ENCODE measurements at places on chromosomes 2 and 18.

DNA sequence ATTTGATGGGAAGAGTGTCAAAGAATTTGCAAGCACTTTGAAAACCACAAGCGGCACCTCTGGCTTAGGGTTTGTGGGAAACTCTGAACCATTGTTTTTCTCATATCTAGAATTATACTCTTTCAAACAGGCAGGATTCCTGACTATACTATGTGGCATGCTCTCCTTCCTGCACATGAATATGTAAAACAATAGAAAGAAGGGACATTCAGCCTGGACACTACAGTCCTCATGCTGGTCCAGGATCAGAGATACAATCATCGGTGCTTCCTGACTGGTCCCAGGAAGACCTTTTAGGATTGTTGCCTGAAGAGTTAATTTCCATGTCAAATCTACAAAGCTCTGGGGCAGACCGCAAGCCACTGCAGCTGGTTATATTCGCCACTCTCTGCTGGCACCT is 55.7 kb upstream of the RASGRP3 start:
- DNase-seq: no peak

DNA sequence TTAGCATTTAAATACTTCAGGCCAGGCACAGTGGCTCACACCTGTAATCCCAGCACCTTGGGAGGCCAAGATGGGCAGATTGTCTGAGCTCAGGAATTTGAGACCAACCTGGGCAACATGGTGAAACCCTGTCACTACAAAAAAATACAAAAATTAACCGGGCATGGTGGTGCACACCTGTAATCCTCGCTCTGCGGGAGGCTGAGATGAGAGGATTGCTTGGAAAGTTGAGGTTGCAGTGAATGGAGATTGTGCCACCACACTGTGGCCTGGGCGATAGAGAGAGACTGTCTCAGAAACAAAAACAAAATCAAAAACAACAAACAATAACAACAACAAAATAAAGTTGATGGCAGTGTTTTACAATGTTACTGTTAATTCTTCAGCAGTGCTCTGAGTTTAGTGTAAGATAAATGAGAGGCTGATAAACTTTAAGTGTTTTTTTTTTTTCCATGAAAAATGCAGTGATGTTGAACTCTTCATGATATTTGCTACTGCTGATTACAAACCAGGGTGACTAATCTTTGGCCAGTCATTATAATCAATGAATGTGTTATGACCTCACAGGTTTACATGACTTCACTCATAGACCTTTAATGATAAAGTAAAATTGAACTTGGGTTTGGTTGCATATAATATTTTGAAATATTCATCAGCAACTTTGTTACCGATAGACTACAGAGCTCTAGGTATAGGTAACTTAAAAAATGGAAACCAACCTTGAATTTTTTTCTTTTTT is 2.5 kb downstream of the ITGAV start:
- no peak for DNase-seq

GRCh38 chr2:46383784-46384456 is 86.7 kb downstream of the EPAS1 start:
- no peak for DNase-seq

DNA sequence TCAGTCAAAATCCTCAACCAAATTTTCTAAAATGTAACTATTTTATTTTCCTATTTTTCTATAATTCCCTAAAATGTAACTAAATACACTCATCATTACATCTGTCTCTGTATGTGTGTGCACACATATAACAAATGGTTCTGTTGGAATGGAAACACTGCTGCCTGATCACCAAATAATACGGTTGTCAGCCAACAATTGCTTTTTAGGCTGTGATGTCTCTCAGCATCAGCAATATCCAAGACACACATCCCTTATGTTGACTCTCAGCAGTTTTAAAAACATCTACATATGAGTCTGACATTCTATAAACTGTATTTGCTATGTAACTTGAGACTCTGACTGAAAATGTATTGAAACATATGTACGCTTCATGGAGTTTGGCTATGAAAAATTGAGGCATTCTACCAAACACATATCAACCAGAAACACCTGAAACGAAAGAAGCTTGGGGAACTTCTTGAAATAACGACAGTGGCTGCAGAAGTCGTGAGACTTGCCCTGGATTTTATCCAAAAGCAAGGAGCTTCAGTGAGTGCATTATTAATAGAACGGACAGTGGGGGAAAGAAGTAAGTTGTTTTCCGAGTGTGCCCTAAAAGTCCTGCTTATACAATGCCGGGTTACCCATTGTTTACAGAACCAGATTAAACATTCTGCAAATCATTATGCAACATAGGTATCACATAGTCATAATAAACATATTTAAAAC is 110.2 kb upstream of the ITGB6 start:
- no peak for DNase-seq

GRCh38 chr18:58341916-58342315 is 287.0 kb downstream of the ALPK2 start:
- no peak for DNase-seq

- DNase-seq: no peak
Observed at GRCh38 chr2:100041946-100042345, 100.4 kb downstream of the AFF3 start.

GRCh38 chr18:12253663-12254135 is 462 bp upstream of the CIDEA start:
- DNase-seq: no peak

DNA sequence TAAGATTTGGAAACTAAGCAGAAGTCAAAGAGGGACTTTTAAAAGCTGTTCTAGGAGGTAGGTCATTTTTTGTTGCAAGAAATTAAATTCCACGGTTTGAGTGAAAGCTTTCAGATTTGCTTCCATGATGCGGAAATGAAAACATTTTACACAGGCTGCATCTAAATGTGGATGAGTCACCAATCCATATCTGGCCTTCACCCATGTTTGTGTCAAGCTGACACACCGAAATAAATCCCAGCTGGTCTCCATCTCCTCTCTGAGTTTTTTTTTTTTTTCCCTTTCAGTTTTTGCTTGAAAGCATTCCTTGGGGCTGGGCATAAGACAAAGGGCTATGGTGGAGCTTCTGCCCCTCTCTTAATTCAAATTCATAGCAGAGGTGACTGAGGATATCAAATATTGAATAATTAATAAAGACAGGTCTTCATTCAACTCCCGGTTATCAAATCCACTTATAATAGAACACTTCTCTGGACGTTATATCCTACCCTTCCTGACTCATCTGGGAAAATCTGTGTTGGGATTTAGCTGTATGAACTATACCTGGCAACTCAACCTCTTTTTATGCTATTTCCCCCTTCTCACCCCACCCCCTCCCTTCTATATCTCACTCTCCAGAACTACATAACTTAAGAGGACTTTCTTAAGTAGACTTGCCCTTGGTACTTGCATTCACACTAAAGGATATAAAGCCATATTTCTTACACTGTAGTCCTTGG is 558.3 kb upstream of the GCFC2 start:
- DNase-seq: no peak

GRCh38 chr18:6355789-6356589 is 58.7 kb downstream of the L3MBTL4 start:
- DNase-seq: no peak

DNA sequence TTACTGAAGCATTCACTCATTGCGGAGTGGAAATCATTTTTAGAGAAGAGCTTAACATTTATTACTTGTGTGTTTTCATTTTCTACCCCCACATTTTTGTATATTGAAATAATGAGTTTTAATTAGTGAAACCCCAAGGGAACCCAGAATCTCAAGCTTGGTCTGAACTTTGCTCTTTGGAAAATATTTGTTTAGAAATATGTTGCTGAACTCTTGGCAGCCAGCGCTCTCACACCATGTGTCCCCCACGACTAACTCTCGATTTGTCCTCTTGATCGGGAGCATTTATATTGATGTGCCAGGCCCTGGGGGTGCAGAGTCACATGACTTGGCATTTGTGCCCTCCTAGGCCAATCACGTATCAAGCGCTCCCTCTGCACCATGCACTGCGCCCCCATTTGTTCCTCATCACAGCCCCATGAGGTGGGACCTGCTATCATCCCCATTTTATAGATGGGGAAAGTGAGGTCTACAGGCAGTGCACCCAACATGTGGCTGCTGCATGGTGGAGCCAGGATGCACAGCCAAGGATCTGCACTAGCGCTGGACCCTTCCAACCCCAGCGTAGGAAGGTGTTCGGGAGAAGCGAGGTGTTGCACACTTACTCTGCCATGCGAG is 149.7 kb downstream of the NCK2 start:
- DNase-seq: no peak

DNA sequence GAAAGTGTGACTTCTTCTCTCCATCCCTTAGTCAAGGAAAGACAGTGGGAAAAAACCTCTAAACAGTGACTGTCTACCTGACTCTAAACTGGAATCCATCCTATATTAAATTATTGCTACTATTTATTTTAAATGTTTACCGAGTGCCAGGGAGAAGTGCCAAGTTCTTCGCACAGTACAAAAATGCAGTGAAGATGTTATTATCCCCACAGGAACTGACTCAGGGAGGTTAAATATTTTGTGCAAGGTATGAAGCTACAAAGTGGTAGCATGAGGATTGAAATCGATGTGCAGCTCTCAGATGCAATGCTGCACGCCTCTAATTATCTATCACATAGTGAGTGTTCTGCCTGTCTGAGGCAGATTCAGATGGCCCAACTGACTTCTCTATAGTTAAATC is 91.1 kb downstream of the MEP1B start:
- no peak for DNase-seq

DNA sequence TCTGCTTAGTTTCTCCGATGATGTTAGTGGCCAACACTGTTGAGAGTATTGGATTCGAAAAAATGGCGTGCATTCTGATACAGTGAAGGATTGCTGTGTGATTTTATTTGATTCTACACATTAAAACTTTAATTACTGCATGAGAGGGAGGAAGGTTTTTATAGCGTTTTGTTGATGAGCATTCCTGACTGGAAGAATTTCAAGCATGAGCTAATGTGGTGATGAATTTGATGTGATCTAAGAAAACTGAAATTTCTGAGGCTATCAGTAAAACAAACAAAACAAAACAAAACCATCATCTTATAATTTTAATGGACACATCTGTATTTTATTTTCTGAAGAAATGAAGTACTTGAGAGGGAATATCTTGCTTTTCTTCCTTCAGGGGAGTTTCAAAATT is 59.6 kb downstream of the ITGB6 start:
- DNase-seq: no peak

DNA sequence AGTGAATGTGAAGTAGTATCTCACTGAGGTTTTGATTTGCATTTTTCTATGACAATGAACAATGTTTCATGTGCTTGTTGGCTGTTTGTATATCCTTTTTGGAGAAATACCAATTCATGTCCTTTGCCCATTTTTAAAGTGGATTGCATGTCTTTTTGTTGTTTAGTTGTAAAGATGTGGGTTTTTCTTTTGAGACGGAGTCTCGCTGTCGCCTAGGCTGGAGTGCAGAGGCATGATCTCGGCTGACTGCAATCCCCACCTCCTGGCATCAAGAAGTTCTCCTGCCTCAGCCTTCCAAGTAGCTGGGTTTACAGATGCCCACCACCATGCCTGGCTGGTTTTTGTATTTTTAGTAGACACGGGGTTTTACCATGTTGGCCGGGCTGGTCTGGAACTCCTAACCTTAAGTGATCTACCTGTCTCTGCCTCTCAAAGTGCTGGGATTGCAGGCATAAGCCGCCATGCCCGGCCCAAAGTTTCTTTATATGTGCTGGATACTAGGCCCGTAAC is 236.7 kb downstream of the MYCN start:
- DNase-seq: no peak
